ENCODE measurements at places on chromosomes 2 and 18. TPM values are rescaled to one million over a fixed set of nuclear protein-coding genes. Genes with fewer than 3 reads are reported as not detected.

DNA sequence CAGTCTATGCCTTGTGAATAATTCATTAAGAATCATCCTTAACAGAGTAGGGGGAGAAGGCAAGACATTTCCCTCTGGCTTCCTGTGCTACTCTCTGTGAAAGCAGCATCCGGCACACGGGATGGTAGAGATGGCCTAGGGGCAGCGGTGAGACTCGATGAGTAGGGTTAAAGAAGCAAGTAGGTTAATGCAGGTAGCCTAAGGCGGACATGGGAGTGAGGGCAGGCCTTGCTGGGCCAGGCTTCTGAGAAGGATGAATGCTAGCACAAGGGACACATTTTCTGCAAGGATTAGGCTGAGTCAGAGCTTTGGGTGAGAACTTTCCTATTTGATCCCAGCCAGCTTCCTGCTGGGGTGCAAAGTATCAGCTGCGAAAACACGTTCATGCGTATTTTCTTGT is 80.8 kb downstream of the NXPH2 start:
- no peak overlapping the region for H3K27ac ChIP-seq
- no peak overlapping the region for H3K4me3 ChIP-seq
- no peaks in the 10 kb centered on the region for H3K27me3 ChIP-seq
- H3K36me3 ChIP-seq: no peaks in the 10 kb centered on the region
- H3K4me1 ChIP-seq: no peaks in the 10 kb centered on the region

GRCh38 chr2:25368660-25369059 is 26.9 kb upstream of the DNMT3A start:
- no peaks in the 10 kb centered on the region for H3K36me3 ChIP-seq
- peaks cover 21% of the 10 kb centered on the region for H3K4me1 ChIP-seq
- H3K4me3 ChIP-seq: no peak overlapping the region
- H3K27ac ChIP-seq: no peak overlapping the region
- peak; percentile 31 for DNase-seq

- no peak for DNase-seq
- H3K36me3 ChIP-seq: no peaks in the 10 kb centered on the region
- no peak overlapping the region for H3K27ac ChIP-seq
- no peak overlapping the region for H3K4me3 ChIP-seq
- no peaks in the 10 kb centered on the region for H3K4me1 ChIP-seq
Measured at GRCh38 chr2:145199042-145199441, 679.1 kb upstream of the ZEB2 start.

DNA sequence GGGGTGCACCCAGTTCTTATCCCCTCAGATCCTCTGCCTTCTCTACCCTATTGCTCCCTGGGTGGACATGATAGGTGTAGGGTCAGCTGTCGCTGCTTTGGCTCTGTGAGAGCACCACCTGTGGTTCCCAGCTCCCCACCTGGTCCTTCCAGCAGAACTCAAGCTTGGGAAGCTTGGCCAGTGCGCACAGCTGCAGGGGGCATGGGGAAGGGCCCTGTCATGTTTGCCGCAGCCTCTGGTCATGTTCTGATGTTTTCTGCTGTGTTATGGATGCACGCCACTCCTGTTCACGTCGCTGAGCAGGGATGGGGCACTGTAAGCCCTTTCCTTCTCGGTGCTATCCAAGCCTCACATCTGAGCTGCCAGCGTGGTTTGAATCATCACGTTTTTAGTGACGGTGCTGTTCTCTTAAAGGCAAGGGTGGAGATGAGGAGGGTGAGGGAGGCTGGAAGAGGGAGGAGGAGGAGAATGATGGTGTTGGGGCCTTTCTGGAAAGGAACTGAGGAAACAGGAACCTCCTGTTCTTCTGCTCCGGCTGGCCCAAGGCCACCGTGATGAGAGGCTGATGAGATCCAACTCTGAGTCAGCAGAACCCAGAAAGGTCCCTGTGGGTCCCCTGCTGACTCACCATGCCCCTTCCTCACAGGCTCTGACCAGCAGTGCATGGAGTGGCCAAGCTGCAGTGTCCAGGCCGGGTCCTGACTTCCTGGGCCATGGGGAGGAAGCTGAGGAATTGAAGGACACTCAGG is 78.0 kb downstream of the LIPG start:
- H3K27ac ChIP-seq: no peak overlapping the region
- H3K36me3 ChIP-seq: no peaks in the 10 kb centered on the region
- H3K27me3 ChIP-seq: no peaks in the 10 kb centered on the region
- peak; percentile 28 for DNase-seq
- peaks cover 8% of the 10 kb centered on the region for H3K4me1 ChIP-seq

- DNase-seq: no peak
- no peaks in the 10 kb centered on the region for H3K4me1 ChIP-seq
- H3K4me3 ChIP-seq: no peak overlapping the region
- H3K27ac ChIP-seq: no peak overlapping the region
- no peaks in the 10 kb centered on the region for H3K36me3 ChIP-seq
Measured at GRCh38 chr18:70671889-70672565, 383.2 kb downstream of the SOCS6 start.

DNA sequence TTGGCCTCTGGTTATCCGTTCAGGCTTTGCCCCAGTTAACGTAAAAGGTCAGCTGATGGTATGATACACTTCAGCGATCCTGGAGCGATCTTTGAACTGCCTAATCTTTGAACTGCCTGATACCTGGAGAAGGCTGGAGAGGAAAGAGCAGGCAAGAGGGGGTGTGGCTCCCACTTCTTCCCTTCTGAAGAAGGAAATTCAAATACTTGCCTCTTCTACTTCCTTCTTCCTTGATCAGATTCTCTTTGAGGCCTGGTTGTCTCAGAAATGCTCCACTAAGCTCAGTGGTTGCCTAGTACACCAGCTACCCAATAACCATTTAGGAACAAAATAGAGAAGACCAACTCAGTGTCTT is 619 bp downstream of the GALM start:
- no peaks in the 10 kb centered on the region for H3K27me3 ChIP-seq
- H3K27ac ChIP-seq: peak overlapping the region; percentile 70
- H3K4me1 ChIP-seq: peaks cover 25% of the 10 kb centered on the region
- H3K36me3 ChIP-seq: no peaks in the 10 kb centered on the region
- DNase-seq: no peak
- peak overlapping the region; percentile 61 for H3K4me3 ChIP-seq

- H3K27ac ChIP-seq: no peak overlapping the region
- H3K27me3 ChIP-seq: no peaks in the 10 kb centered on the region
- DNase-seq: no peak
- no peak overlapping the region for H3K4me3 ChIP-seq
- H3K36me3 ChIP-seq: no peaks in the 10 kb centered on the region
Measured at GRCh38 chr18:36212301-36213171, 25.2 kb downstream of the MOCOS start.

Gene CHST10
- 0.91 TPM for total RNA-seq

Gene CRYGC
- total RNA-seq: not detected

Data from suprapubic skin (tissue), 4 donors.